ENCODE measurements at places on chromosomes 13 and 19.

DNA sequence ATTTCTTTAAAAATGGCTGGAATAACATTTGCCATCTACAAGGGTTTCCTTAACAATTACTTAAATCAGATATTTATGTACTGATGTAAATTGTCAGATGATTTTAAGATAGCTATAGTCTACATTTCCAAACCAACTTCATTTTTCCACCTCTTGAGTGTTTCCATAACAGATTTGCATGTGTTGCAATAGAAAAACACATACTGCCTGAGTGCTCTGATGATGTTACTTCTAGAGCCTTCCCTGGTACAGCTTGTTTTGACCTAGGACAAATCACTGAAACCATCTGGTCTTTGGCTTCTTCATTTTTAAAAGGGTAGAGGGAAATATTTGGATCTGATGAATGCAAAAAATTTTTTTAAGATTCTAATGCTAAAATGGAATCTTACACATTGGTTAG lies 245.9 kb downstream of the PCDH9 start:
- H3K36me3 ChIP-seq, result no peaks in the 10 kb centered on the region
- H3K27ac ChIP-seq, result no peak overlapping the region
- no peak overlapping the region for H3K4me3 ChIP-seq
- H3K27me3 ChIP-seq, result no peaks in the 10 kb centered on the region
- no peaks in the 10 kb centered on the region for H3K4me1 ChIP-seq

- no peaks in the 10 kb centered on the region for H3K27me3 ChIP-seq
- peak overlapping the region; percentile 70 for H3K27ac ChIP-seq
- H3K4me3 ChIP-seq, result no peak overlapping the region
- no peak for DNase-seq
- peaks cover 5% of the 10 kb centered on the region for H3K36me3 ChIP-seq
These were observed 4.3 kb downstream of the DOT1L start for GRCh38 chr19:2167896-2168618.

- DNase-seq, result no peak
- no peak overlapping the region for H3K4me3 ChIP-seq
- H3K36me3 ChIP-seq, result no peaks in the 10 kb centered on the region
- H3K27me3 ChIP-seq, result peaks cover 72% of the 10 kb centered on the region
- peaks cover 5% of the 10 kb centered on the region for H3K4me1 ChIP-seq
These were observed 4.3 kb downstream of the GDF15 start for GRCh38 chr19:18390065-18390907.

GRCh38 chr13:29465741-29466293 lies 129.7 kb downstream of the SLC7A1 start:
- H3K4me3 ChIP-seq, result no peak overlapping the region
- DNase-seq, result no peak
- no peak overlapping the region for H3K27ac ChIP-seq
- H3K4me1 ChIP-seq, result no peaks in the 10 kb centered on the region
- H3K27me3 ChIP-seq, result no peaks in the 10 kb centered on the region

- no peaks in the 10 kb centered on the region for H3K4me1 ChIP-seq
- no peak for DNase-seq
- H3K36me3 ChIP-seq, result no peaks in the 10 kb centered on the region
These were observed 9.3 kb upstream of the TRPC4 start for GRCh38 chr13:37878921-37879320.

GRCh38 chr19:16497042-16497441 lies 848 bp downstream of the C19orf44 start:
- H3K4me3 ChIP-seq, result no peak overlapping the region
- H3K27me3 ChIP-seq, result no peaks in the 10 kb centered on the region
- DNase-seq, result no peak
- H3K36me3 ChIP-seq, result peaks cover 3% of the 10 kb centered on the region

- H3K27me3 ChIP-seq, result no peaks in the 10 kb centered on the region
- H3K27ac ChIP-seq, result no peak overlapping the region
- H3K4me3 ChIP-seq, result no peak overlapping the region
- DNase-seq, result no peak
These were observed 31.2 kb downstream of the CEBPG start for GRCh38 chr19:33404506-33405253.

DNA sequence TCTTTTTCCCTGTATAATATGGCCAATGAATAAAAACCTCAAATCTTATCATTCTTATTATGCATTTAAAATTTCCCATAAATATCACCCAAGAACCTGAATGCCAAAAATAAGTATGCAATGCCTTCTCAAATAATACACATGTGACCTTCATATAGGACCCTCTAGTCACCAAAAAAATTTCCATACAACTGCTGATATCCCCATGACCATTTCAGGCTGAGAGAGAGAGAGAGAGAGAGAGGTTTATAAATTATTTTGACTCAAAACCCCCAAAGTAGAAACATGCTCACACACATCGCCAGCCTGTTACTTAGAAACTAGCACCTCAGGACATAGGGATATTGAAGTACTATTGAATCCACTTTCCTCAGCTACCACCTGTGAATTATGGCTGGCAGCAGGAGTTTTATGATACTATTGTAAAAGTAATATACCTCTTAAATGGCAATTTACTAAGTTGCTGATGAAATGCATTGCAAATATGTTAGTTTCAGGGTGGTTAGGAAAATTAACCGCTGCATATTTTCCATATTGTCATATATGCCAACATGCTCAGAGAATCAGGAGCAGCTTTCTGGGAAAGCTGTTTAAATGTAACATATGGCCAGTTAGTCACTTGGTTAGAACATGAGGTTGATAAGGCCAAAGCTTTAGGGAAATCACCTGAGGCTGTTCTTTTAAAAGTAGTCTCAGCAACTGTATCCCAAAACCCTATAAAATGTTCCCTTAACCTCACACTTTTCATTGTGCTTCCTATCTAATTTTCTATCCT lies 230.8 kb downstream of the DCT start:
- no peak overlapping the region for H3K27ac ChIP-seq
- DNase-seq, result no peak
- no peaks in the 10 kb centered on the region for H3K27me3 ChIP-seq

DNA sequence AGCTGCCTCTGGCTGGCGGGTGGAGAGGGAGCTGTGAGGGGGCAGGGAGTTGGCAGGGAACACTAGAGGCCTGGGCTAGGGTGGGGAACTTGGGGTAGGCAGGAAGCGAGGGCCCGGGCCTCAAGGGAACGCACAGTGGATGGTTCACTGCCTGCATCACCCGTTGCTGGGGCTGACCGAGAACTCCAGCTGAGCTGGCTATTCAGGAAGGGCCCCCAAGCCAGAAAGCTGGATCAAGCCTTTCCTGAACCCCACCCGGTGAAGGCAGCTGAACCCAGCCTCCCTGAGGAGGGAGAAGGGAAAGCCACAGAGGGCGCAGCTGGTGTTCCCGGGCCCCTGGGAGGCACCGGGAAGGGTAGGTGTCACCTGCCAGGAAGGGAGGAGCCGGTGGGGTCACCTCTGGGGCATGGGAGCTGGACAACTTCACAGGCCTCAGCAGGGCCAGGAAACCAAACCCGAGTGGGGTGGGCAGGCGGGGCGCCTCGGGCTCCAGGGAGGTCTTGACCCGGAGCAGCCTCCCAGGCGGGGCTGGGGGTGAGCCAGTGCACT lies 13.9 kb downstream of the PALM start:
- no peak overlapping the region for H3K4me3 ChIP-seq
- H3K27me3 ChIP-seq, result peaks cover 29% of the 10 kb centered on the region
- no peak for DNase-seq
- H3K27ac ChIP-seq, result no peak overlapping the region
- no peaks in the 10 kb centered on the region for H3K4me1 ChIP-seq

DNA sequence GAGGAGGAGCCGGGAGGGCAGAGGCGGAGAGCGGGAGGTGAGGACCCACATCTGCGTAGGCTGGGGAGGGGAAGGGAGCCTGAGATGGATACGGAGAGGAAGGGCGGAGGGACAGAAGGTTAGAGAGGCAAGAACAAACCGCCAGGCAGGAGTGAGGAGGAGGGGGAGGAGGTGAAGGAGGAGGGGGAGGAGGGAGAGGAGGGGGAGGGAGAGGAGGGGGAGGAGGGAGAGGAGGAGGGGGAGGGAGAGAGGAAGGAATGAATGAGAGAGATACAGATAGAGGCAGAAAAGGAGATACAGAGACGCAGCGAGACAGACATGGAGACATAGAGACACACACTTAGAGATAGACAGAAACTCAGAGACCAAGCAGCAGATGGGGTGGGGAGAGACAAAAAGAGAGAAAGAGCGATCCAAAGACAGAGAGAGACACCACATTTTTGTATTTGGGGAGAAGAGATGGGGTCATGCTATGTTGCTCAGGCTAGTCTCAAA lies 782 bp upstream of the CA11 start:
- peaks cover 11% of the 10 kb centered on the region for H3K27me3 ChIP-seq
- H3K4me3 ChIP-seq, result peak overlapping the region; percentile 65
- no peak for DNase-seq
- no peaks in the 10 kb centered on the region for H3K36me3 ChIP-seq

All from thymus (tissue), 14 donors.